NCI-H510A (cell line): ENCODE measurements at places on chromosomes 3 and 15.

- DNase-seq = no peak
Observed at GRCh38 chr3:100057716-100058575, 56.4 kb downstream of the FILIP1L start.

DNA sequence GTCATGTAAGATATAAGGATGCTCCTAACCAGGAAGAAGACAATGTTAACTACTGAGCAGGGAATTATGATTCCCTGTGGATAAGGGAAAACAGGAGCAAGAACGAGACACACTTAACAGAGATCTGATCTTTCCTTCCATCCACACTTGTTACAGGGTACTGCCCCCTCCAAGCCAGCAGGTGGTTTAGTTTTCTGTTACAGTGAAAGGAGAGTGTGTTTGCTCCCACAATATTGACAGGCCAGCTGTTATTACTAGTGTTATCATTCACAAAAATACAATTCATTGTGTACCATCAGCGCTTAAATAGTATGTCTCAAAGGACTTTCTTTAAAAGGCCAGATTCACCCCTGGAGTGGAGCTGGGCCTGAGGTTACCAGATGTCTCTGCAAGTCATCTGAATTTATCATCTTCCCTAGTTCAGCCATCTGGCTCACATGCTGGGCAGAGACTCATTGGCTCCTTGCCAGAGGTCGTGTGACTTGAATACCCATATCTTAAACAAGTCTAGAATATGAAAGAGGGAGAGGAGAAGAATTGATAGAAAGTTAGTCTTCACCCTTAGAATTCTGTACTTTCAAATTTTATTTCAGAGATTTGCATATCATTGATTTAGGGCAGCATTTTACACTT lies 16.8 kb upstream of the FMN1 start:
- no peak for DNase-seq

GRCh38 chr15:75348034-75348561 lies 1.3 kb downstream of the NEIL1 start:
- DNase-seq = no peak

- DNase-seq = no peak
Observed at GRCh38 chr3:55620351-55621025, 133.4 kb upstream of the WNT5A start.

DNA sequence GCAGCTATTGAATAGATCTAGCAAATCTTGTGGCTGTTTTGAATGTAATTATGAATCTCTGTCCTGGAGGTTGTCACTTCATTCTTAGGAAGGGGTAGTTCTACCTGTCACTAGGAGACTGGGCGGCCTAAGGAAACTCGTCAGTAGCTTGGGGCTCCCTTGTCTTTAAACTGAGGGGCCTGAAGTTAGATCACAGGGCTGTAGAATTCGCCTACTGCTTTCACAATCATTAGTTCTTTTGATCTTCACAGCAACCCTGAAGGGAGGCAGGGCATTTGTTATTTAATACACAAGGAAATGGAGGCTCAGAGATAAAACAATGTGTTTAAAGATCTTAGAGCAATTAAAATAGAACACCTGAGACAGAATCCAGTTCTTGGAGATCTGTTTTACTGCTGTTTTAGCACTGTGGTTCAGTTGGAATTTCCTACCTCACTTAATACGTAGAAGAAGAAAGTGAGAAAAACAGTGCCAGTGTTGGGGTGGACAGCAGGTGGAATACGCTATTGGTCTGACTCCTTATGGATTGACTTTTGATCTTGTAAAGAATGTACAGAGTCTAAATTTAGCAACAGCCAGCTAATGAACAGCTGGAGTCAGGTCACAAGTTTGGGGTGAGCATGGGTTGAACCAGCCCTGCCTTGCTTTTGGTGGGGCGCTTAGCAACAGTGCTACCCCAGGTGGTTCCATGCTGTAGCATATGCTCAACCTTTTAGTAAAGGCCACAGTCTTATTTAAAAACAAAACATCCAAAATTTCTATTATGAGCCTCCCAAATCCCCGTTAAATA lies 71.4 kb upstream of the BHLHE40 start:
- no peak for DNase-seq

GRCh38 chr15:82044373-82045178 lies 1.2 kb downstream of the MEX3B start:
- peak; percentile 76 for DNase-seq

DNA sequence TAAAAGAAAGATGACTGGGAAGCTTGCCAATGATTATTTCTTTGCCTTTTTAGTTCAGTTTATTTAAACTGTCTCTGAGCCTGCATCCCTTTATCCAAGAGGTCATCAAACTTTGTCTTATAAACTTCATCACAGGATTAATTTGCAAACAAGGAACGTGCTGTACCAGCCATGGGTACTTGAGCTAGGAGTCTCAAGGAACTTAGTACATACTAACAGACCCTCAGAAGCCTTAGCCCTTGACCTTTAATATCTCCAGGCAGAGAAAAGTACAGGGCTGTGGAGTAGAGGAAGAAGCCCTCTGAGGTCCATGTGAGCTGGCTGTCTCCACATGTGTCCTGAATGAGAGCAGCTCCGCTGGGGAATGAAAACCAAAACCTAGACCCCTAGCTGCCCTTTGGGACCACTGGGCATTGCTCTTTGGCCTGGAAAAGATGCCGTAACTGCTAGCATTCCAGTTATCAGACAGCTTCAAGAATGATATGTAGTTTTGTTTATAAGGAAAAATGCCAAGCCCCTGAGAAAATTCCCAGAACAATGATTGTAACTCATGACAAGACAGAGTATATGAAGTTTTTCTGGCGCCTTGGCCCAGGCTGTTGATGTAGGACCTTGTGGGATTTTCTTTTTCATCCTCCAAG lies 92.1 kb downstream of the ASB7 start:
- no peak for DNase-seq
